Stimulated activated CD4-positive, alpha-beta T cell treated with anti-CD3 and anti-CD28 coated beads, Interleukin-15, amount 100 ng/mL, for 24 hours (primary cell): ENCODE measurements at places on chromosomes 13 and 19.

GRCh38 chr19:36488846-36489117 is 579 bp downstream of the ZNF566 start:
- DNase-seq: peak; percentile 57

DNA sequence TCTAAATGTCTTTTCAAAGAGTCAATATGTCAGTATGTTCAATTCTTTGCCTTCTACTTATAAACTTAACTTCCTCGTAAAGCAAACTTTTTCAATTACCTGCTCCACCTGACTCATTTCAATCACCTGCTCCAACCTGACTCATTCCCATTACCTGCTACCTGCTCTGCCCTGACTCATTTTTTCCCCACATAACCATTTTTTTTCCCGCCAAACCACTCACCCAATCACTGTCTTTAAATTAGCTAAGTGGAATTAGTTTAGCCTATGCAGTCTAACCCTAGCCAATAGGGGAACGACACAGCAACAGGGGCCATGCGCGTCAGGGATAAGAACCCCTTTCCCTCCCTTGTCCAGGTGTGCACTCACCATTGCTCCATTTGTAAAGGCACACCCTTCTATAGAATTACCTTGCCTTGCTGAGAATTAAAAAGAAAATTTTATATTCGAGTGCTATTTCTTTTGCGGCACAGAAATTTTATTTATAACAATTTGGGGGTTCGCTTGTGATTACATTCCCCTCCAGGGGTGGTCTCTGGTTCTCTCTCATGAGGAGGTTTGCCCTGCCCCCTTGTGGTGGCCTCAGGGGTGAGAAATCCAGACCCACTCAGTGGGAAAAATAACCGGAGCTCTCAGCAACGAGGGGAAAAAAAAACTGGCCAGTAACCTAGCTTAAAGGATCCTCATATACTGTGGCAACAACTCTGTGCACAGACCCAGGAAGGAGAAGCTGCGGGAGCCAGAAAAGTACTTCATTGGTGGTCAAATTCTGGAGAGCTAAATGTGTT is 193.1 kb downstream of the ZNF486 start:
- no peak for DNase-seq

- DNase-seq: no peak
Observed at GRCh38 chr19:50547385-50548190, 20.6 kb downstream of the LRRC4B start.

DNA sequence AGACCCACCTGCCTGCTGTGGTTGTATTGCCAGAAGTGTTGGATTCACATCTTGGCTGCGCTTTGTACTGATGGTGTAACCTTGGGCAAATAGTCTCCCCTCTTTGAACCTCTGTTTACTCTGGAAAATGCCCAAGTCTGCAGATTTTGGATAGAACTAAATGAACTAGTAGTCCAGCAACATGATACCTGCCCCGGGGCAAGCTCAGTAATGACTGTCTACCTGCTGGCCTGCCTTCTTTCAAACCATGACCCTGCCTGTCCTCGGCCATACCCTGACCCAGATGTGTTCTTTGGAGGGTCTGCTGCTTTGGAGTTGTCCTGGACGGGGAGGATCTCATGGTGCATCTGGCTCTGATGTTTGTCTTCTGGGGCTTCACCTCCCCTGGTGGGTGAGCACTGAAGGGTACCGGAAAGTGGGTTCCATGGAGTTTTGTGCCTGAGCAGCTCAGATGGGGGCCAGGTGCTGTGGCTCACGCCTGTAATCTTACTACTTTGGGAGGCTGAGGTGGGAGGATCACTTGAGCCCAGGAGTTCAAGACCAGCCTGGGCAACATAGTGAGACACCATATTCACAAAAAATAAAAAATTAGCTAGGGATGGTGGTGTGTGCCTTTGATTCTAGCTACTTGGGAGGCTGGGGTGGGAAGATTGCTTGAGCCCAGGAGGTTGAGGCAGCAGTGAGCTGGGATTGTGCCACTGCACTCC is 59.5 kb downstream of the TNFRSF19 start:
- no peak for DNase-seq

DNA sequence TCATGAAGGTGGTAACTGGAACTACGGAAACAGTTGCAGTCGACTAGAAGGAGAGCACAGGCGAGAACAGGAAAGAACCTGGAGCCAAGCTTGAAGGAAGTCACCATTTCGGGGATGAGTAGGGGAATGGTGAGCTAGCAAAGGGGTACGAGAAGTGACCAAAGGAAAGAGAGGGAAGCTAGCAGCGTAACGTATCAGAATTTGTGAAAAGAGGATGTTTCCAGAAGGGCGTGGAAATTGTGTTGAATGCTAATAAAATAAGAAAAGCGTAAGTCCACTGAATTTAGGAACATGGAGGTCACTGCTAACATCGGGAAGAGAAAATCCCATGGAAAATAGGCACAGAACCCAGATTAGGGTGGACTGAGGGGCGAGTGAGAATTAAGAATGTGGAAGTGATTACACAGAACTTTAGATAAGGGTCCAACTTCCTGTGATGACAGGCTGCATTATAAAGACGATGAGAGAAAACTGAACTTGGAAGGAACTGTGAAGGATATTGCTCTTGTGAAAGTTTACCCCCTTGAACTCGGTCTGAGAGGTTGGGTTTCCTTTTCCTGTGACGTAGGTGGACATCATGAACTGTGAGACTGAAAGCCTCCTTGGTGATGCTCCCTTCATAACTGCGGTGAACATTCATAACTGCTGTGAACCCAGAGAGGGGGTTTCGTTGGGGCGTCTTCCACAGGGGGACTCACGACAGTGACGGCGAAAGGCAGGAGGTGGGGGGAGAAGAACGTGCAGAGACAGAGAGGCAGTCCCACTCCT is 2.0 kb upstream of the FFAR2 start:
- no peak for DNase-seq

- DNase-seq: no peak
Observed at GRCh38 chr13:73757481-73758233, 376.5 kb downstream of the KLF12 start.

- no peak for DNase-seq
Observed at GRCh38 chr19:53010494-53010893, 3.2 kb upstream of the ERVV-1 start.

DNA sequence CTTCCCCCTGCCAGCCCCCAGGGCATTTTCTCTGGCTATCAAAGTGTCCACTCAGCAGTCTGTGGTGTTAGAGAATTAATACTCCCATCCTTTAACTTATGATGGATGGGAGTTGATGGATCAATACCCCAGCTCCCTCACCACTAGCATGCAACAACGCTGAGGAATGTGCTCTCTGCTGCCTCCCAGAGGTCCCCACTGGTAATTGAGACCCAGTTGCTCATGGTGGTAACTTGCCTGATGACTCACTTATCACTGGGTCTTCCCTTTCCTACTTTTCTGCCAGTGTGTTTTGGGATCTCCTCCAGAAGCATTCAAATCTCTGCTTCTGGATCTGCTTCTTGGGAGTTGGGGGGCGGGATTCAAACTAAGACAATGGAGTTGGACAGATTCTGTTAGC is 20.3 kb upstream of the CACNA1A start:
- DNase-seq: peak; percentile 39

DNA sequence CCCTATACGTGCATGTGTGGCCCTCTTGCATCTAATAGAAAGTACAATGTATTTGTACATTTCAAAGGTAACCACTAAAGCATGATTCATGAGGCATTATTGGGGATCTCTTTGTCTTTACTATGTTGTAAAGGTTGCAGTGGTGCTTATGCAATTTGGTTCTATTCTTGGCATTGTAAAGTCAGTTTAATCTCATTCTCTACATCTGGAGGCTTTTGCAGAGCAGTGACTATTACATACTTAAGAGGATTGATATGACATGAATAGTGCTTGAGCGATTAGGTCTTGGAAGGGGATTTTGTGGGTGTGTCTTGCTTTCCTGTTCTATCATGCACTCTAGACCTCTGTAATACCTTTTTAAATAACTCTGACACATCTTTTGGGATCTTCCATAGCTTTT is 610.0 kb downstream of the EFNB2 start:
- no peak for DNase-seq

DNA sequence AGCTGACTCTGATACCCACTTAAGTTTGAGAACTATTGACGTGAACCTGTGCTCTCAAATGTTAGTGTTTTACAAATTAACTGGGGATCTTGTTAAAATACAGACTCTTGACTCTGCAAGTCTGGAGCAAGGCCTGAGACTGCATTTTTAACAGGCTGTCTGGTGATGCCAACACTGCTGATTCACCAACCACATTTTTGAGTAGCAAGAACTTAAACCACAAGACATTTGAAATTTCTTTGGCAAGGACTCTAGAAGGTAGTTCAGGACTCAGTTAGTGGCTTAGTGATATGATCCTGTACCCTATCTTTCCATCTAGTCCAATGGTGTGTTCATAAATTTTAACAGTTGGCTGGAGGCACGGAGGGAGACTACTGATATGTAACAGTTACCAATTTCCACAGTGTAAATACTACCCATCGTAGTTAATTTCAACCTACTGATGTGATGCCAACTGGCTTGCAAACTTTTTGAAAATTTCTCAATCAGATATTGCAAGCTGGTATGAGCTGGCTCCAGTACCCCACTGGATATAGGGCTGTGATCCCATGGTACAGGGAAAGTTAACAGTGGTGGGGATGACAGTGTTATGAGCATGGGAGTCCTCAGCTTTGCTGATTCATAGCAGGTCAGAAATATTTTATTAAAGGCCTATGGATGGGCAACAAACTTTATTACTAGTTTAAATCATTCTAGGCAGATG is 255.1 kb downstream of the TBC1D4 start:
- no peak for DNase-seq

DNA sequence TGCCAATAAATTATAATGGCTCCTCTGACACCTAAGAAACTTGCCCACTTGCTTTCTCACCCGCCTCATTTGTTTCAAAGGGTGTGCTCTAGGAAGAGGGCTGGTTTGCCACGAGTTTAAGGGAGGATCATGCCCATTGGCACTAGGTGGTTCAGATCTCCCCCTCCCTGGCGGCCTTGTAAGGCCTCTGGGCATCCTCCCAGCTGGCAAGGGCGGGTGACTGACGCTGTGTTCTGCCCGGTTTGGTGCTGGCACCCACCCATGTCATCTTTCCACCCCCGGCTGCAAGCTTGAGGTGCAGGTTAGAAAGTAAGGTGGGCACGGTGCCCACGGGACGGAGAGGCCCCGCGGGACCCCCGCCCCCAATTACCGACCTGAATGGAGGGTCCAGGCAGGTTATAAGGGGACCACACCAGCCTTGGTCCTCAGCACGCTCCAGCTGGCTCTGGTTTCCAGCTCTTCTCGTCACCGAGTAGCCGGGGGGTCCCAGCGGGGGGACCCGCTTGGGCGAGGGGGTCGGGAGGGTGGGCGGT is 90.4 kb downstream of the PTPRS start:
- no peak for DNase-seq

DNA sequence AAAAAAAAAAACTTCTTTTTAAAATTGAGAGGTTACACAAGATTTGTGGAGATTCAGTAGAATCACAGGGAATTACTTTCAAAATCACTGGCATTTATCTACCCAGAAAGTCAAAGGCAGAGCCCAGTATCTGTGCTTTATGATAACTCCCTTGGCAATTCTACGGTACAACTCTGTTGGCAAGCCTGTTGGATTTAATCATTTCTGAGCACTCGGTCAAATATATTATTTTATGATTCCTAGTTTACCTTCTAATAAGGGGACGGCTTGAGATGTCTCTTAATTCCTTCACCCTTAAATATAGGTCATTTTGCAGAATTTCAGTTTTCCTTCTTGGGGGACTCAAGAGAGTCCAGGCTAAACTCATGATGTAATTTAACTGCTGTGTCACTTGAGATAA is 987.6 kb downstream of the EFNB2 start:
- DNase-seq: no peak

- DNase-seq: no peak
Observed at GRCh38 chr13:93270769-93271742, 44.4 kb downstream of the GPC6 start.

DNA sequence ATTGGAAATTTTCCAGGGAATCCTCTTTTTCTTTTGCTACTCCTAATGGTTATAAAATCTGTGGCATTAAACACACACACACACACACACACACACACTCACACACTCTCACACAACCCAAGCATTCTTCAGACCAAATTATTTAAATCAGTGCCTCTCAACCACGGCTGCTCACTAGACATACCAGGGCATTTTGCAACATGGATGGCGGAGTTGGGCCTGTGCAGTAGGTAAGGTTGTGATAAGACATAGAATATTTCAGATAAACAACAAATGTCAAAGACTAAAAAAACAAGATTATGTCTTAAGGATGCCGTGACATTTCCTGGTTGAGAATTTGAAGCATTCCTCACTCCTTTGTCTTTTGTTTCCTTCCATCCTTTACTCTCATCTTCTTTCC is 443.1 kb downstream of the MYO16 start:
- no peak for DNase-seq

DNA sequence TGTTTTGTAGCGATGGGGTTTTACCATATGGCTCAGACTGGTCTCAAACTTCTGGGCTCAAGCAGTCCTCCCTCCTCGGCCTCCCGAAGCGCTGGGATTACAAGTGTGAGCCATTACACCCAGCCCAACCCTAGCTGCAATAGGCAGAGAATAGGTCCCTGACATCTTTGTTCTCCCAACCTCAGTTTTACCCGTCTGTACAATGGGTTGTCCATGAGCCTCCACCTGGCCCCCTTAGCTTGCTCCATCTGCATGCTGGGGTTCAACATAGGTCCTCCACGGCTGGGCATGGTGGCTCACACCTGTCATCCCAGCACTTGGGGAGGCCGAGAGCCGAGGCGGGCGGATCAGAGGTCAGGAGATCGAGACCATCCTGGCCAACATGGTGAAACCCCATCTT is 14.4 kb downstream of the NFIC start:
- DNase-seq: no peak

DNA sequence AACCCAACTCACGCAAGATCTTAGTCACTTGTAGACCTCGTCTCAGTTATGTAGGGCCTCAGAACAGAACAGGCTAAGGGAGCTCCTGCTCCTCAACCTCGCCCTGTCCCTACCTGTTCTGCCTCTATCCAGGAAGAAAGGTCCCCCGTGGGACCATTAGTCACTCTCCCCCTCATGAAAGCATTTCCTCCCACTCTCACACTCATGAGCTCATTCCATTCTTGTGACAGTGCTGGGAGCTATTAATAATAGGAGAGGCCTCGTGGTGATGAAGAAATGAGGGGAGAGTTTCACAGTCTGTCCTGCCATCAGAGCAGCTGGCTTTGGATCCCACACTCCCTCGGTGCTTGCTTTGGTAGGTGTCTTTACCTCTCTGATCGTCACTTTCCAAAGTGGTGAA is 10.2 kb downstream of the PPP2R1A start:
- DNase-seq: no peak

DNA sequence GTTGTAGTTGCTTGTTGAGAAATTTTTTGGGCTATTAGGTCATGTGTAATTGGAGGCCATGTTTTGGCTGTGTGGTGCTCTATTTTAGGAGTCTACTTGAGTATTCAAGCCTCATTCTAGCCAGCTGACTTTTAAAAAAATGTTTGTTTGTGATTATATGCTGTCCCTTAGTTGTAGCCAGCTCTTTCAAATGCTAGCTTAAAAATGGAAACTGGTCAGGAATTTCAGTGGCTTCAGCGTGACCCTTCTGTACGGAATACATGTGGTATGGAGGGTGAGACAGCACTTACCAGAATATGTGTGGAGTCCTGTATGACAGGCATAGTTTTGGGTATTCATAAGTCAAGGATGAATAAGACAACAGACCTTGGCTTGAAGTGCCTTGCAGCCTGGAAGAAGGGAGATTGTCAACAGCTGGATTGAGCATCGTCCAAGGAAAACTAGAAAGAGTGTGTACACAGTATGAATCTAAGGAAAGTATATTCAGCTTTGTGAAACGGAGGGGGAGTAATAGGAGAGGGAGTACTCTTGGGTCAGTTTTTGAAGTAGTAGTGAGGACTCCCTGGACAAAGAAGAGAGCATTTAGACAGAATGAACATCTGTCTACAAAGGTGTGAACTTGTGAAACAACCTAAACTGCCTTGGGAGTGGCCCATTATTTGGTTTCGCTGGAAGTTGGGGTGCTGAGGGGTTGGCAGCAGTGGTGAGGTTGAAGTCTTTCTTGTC is 20.0 kb upstream of the WTIP start:
- no peak for DNase-seq
